Left ventricle myocardium superior (tissue), 1 donor: ENCODE measurements at places on chromosomes 3 and 15.

DNA sequence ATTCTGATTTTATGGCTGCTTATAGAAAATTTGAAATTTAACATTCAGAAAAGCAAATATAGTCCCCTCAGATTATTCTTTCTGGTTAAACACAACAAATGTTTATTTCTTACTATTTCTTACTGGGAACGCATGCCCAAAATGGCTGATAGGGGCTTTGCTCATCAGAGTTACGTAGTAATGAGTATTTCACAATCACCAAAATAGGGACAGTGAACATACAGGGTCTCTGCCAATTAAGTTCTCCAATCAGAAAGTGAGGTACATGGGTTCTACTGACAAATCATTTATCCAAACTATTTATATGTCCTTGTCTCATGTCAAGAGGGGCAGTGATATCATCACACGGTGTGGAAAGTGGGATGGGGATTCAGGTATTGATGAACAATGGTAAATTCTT is 154.5 kb downstream of the BCHE start:
- no peak for DNase-seq

- peak; percentile 84 for DNase-seq
Measured at GRCh38 chr15:73346735-73347312, 21.9 kb downstream of the HCN4 start.

DNA sequence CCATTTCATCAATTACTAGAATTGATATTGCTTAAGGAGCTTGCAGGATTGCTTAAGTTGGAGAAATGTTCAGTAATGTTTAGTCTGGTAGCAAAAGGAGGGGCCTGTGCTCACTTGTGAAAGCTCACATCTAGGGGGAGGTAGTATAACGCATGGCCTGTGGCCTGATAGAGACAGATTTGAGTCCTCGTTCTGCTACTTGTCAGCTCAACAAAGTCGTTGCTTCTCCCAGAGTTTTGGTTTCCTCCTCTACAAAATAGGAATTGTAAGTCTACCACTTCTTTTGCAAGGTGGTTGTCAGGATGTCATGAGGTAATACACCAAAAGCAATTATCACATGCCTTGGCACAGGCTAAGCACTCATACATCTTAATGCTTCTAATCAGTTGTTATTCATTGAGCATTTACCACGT is 1.3 kb downstream of the ST3GAL6 start:
- DNase-seq, result no peak

- DNase-seq, result peak; percentile 29
Measured at GRCh38 chr3:145807990-145808389, 353.0 kb downstream of the PLOD2 start.

DNA sequence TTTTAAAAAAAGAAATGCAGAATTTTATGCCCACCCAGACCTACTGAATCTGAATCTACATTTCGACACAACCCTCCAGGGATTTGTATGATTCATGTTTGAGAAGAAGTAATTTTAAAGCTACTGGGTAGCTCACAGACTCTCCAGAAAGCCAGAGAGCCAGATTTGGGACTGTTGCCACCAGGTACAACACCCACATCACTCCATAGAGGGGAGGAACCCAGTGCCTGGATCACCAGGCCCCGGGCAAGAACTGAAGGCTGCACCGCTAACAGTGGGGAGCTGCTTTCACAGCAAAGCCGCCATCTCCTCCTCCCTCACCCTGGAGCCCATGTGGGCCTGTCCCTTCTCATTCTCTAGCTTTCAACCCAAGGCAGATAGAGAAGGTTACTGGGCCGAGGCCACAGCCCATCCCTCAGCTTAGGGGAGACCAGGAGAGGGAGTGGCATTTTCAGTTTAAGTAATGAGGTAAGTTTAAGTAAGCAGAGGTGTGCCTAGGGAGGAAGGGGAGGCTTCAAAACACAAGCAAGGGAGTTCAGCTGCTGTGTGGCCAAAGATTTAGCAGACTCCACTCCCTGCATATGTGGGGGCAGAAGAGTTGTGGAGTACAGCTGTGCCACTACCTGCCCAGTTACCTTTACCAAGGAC is 109.8 kb downstream of the IL12A start:
- no peak for DNase-seq

- DNase-seq, result no peak
Measured at GRCh38 chr3:130692455-130692854, 54.2 kb downstream of the PIK3R4 start.

GRCh38 chr3:48187301-48187578 is 977 bp downstream of the CDC25A start:
- no peak for DNase-seq

DNA sequence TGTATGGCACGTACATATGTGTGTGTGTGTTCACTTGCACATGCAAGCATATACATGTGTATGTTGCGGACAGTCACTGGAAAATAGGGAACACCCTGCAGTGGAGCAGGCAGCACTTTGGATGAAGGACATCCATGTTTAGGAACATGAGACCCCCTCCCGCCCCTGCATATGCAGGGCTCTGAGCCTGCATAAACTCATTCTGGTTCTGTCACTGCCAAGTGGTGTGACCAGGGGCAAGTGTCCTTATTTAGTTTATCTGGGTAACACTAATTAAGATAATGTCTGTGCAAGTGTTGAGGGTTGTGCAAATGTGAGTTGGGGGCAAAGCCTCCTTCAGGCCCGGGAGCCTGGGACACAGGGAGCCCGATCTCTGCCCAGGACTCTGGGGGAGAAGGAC is 105.7 kb downstream of the CORO2B start:
- DNase-seq, result no peak

DNA sequence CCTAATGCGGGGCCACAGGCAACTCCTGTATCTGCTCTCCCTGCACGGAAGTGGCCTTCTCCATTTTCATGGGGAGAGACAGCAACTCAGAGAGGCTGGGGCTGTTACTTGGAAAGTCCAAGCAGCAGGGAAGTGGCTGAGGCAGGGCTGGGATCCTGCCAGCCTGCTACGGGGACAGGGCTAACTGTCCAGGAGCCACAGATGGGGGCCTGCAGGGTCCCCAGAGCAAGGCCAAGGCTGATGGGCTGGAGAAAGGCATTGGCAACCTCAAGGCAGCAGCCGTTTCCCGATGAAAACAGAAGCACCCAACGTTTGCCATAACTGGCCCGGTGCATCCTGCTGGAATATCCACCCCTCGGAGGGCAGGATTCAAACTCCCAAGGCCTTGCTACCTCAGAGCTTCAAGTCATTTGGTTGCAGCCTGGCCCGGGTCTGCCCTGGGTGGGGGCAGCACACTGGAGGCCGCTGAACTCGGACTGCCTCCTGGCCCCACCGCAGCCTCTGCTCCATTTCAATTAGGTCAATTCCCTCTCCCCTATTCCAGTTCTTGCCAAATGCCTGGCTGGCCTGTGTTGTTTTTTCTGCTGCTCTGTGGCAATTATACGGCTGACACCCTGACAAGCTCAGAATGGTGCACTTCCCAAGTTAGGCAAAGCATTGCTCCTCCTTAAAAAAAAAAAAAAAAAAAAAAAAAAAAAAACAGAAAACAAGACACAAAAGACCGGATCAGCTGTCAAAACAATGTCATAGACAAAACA is 143.5 kb downstream of the NUP210 start:
- peak; percentile 73 for DNase-seq

DNA sequence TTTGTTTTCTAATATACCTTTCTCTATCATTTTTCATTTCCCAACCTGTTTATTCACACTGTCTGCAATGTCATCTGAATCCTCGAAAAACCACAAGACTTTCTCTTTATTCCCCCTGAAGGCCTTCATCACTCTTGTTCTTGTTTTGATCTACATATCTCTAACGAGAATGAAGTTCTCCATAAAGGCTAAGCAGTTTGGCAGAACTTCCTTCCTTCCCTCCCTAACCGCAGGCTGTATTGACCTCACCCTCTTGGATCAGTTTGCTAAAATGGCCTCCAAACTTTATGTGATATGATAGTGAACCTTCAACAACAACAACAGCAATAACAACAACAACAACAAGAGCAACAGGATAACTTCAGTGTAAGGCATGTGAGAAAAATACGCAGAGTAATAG is 392.8 kb downstream of the TIGIT start:
- DNase-seq, result no peak

DNA sequence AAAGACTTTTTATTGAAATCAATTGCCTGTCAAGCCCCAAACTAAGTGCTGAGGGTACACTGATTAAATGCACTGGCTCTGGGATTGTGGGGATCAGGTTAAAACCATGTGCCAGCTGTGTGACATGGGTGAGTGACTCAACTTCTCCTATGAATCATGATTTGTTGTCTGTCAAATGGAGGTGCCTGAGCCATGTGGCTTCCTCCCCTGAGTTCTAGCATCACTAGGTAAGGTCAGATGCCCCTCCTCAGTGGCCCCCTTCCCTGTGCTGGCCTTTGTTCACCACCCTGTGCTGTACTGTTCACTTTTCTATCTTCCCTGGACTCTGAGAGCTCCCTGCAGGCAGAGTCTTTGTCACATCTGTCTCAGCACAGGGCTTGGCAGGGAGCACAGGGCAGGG is 43.6 kb upstream of the ATP2B2 start:
- no peak for DNase-seq

- DNase-seq, result no peak
Measured at GRCh38 chr15:71436854-71437253, 321.6 kb downstream of the THSD4 start.

- DNase-seq, result no peak
Measured at GRCh38 chr3:152834191-152834775, 648 bp upstream of the P2RY1 start.

DNA sequence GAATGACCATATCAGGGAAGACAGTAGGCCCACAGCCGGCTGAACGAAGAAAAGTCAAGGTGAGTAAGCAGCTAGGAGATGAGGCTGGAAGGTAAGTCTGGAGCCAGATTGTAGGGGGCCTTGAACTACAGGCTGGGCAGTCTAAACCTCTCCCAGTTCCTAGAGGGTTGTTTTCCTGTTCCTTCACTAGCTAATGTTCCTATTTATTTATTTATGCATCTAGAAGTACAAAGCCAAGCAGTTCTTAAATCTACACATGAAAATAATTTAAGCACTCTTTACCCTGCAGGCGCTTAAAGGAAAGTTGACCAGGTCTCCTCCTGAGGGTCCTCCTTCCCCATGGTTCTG is 3.7 kb downstream of the ACAA1 start:
- no peak for DNase-seq

DNA sequence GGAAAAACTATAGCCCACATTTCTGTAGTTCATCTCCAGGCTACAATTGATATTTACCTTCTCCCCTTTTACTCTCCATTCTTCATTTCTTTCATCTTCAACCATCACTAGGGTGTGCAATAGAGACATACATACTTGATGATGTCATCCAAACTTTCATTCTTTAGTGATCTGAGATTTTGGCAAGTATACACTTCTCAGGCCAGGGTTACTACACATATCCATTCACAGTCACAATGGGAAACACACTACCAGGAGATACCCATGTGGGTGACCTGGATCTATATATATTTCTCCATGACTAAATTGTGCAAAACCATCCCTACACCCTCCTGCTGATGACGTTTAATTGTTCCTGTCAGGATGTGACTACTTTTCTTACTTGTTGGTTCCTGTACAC is 769.5 kb upstream of the DPPA4 start:
- DNase-seq, result no peak

DNA sequence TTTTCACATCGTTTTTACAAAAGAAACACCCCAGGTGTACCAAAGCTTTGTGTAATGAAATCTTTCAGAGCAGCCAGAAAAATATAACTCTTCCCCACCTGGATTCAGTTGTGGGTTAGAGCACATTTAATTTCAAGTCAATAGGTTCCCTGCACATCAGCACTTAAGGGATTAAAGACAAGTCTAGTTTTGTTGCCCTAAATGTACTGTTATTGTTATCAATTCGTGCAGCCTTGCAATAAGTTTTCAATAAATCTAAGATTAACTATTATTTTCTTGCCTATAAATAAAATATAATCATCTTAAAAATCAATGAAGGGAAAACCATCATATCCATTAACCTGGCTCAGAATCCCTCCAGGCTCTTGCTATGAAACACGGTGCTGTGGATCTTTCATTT is 172.5 kb upstream of the CDIN1 start:
- no peak for DNase-seq

DNA sequence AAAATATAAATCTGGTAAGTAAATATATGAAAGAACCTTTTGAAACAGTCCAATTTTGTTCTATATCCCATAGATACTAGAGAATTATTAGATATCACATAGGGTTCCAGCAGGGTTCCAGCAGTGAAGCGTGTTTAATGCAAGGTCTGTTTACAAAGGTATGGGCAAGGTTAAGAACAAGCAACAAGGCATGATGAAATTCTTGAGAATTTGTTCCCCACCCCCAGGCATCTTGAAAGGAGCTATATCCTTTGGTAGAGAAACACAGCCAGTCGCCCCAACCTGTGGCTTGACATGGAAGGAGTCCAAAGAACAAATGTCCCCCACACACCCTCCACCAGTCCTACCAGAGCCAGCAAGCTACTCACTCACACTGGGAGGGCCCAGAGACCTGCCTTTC is 18.6 kb upstream of the FNDC3B start:
- no peak for DNase-seq
